ENCODE measurements at places on chromosomes 11 and 22. TPM values are rescaled to one million over a fixed set of nuclear protein-coding genes. Genes with fewer than 3 reads are reported as not detected.

- no peak overlapping the region for H3K27ac ChIP-seq
- no peaks in the 10 kb centered on the region for H3K4me1 ChIP-seq
- H3K4me3 ChIP-seq = no peak overlapping the region
- no peak for DNase-seq
- H3K27me3 ChIP-seq = no peaks in the 10 kb centered on the region
These were observed 38.3 kb upstream of the TFIP11 start for GRCh38 chr22:26550498-26551033.

OR4A16 gene
- not detected for total RNA-seq

DNA sequence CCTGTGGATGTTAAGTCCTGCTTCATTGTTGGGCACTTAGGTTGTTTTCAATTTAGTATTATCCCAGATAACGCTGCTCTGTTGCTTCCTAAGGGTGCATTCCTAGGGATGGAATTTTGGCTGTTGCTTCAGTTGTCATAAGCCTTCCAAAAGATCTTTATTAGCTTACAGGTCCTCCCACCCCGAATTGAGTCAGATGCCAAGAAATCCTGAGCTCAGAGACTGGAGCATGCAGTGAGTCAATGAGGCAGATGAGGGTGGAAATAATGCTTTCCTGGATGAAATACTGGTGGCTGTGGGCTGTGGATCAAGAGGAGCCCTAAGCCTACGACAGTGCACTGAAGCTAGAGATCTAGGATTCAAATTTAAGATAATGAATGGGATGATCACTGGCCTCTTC lies 10.7 kb upstream of the IL18BP start:
- peak overlapping the region; percentile 53 for H3K27ac ChIP-seq
- no peak overlapping the region for H3K4me3 ChIP-seq
- H3K27me3 ChIP-seq = no peaks in the 10 kb centered on the region
- H3K36me3 ChIP-seq = no peaks in the 10 kb centered on the region
- H3K4me1 ChIP-seq = no peaks in the 10 kb centered on the region

DNA sequence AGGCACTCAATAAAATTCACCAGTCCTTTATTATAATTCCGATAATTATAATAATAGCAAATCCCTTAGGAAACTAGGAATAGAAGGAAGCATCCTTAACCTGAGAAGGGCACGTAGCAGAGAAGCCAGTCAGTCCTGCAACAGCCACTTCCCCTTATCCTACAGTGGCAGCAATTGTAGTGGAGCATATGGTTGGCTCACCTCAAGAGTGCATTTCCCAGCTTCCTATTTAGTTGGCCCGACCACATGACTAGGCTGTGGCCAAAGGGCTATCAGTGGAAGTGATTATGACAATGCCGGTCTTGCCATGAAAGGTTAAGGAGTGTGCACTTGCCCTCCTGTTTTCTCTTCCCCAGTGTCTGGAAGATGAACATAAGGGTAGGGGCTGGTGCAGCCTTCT lies 27.0 kb downstream of the TESMIN start:
- no peak for DNase-seq
- H3K4me3 ChIP-seq = no peak overlapping the region
- H3K4me1 ChIP-seq = no peaks in the 10 kb centered on the region
- no peaks in the 10 kb centered on the region for H3K36me3 ChIP-seq

MYOD1 gene
- total RNA-seq = not detected

- H3K27me3 ChIP-seq = no peaks in the 10 kb centered on the region
- DNase-seq = peak; percentile 25
- no peak overlapping the region for H3K27ac ChIP-seq
- H3K4me3 ChIP-seq = no peak overlapping the region
- H3K36me3 ChIP-seq = no peaks in the 10 kb centered on the region
- no peaks in the 10 kb centered on the region for H3K4me1 ChIP-seq
These were observed 118.1 kb downstream of the MPPED1 start for GRCh38 chr22:43529934-43530333.

DNA sequence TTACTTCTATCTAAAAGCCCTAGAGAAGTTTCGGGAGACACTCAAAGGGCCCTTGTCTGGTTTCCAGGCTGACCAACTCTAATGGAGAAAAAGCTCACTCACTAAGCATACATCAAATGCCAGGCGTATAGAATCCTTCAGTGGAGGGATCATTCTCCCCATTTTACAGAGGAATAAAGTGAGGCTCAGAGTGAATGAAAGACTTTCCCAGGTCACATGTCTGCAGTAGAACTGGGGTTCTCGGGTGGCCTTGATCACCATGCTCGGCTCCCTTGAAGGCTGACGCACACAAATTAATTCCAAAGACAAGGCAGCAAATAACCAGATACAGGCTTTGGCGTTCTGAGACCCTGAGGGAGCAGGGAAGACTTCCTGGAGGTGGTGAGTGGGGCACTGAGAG lies 60.0 kb downstream of the THAP12 start:
- H3K27me3 ChIP-seq = peaks cover 25% of the 10 kb centered on the region
- H3K36me3 ChIP-seq = no peaks in the 10 kb centered on the region
- H3K27ac ChIP-seq = no peak overlapping the region
- H3K4me1 ChIP-seq = no peaks in the 10 kb centered on the region
- no peak overlapping the region for H3K4me3 ChIP-seq

DNA sequence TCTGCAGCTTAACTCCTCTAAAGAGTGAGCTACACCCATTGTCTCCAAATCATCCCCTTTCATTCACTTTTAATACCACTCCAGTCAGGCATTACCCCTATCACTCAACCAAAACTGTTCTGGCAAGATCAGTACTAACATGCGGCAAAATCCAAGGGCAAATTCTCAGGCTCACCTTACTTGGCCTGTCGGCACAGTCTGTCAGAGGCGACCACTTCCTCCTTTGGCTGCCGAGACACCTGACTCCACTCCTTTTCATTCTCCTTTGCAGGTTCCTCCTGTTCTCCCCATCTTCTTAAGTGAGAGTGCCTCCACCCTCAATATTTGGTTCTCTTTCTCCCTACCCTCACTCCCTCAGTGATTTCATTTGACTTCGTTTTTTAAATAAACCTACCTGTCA lies 4.2 kb downstream of the C11orf91 start:
- H3K36me3 ChIP-seq = no peaks in the 10 kb centered on the region
- peaks cover 27% of the 10 kb centered on the region for H3K4me1 ChIP-seq
- H3K27ac ChIP-seq = peak overlapping the region; percentile 91

EIF4G2 gene
- total RNA-seq = 456 TPM

GRCh38 chr11:128357073-128357472 lies 230.3 kb downstream of the ETS1 start:
- no peak overlapping the region for H3K4me3 ChIP-seq
- H3K36me3 ChIP-seq = no peaks in the 10 kb centered on the region
- DNase-seq = no peak
- H3K27ac ChIP-seq = no peak overlapping the region

GRCh38 chr11:521177-521688 lies 14.1 kb downstream of the HRAS start:
- no peak for DNase-seq
- H3K36me3 ChIP-seq = no peaks in the 10 kb centered on the region
- H3K27ac ChIP-seq = no peak overlapping the region
- H3K27me3 ChIP-seq = no peaks in the 10 kb centered on the region
- H3K4me1 ChIP-seq = no peaks in the 10 kb centered on the region

DNA sequence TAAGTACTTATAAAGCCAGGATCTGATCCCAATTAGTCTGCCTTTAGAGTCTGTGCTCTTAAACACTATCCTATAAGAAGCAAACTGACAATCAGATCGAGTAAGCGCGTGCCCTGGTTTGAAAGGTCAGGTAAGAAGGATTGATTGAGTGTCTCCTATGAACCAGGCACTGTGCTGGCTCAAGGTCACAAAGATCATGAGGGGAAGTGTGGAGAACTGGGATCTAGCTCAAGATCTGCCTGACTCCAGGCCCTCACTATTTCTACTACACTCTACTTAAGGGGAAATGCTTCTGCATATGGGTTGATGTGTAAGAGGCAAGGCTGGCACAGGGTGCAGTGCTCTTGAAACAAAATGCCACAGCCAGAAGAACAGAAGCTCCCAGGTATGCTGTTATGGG lies 77.0 kb downstream of the ME3 start:
- H3K27me3 ChIP-seq = no peaks in the 10 kb centered on the region
- H3K4me1 ChIP-seq = no peaks in the 10 kb centered on the region
- peak overlapping the region; percentile 13 for H3K27ac ChIP-seq
- DNase-seq = no peak
- no peaks in the 10 kb centered on the region for H3K36me3 ChIP-seq

DNA sequence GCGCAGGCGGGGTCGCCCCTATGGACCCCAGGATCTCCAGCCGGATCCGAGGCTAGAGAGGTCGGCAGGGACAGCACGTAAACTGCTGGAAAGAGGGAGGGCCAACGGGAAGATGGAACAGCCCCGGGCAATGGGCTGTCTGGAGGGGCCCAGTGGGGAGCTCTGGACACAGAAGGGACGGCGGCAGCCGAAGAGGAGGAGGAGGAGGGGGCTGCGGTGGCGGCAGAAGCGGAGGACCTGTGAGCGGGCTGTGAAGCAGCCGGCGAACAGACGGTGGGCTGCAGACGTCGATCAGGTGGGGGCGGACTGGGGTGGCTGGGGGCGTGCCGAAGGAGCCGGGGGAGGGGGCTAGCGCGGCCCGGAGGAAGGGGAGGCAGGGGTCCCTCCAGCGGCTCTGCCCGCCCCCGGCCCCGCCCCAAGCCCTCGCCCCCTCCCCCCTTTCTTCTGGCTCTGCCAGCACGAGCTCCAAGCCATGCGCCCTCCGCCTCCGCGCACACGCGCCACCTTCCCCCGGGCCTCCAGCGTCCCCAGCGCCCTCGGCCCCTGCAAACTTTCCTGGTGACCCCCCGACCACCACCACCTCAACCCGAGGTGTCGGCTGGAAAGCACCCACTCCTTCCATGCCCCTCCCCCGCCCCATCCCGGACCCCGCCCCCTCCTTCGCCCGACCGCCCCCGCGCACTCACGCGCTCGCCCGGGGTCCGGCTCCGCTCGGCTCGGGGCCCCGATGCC lies 432 bp downstream of the TNKS1BP1 start:
- no peak for DNase-seq
- no peaks in the 10 kb centered on the region for H3K27me3 ChIP-seq
- peak overlapping the region; percentile 98 for H3K27ac ChIP-seq
- peak overlapping the region; percentile 91 for H3K4me3 ChIP-seq
- peaks cover 13% of the 10 kb centered on the region for H3K4me1 ChIP-seq

DGCR6L gene
- 58.3 TPM for total RNA-seq

DNA sequence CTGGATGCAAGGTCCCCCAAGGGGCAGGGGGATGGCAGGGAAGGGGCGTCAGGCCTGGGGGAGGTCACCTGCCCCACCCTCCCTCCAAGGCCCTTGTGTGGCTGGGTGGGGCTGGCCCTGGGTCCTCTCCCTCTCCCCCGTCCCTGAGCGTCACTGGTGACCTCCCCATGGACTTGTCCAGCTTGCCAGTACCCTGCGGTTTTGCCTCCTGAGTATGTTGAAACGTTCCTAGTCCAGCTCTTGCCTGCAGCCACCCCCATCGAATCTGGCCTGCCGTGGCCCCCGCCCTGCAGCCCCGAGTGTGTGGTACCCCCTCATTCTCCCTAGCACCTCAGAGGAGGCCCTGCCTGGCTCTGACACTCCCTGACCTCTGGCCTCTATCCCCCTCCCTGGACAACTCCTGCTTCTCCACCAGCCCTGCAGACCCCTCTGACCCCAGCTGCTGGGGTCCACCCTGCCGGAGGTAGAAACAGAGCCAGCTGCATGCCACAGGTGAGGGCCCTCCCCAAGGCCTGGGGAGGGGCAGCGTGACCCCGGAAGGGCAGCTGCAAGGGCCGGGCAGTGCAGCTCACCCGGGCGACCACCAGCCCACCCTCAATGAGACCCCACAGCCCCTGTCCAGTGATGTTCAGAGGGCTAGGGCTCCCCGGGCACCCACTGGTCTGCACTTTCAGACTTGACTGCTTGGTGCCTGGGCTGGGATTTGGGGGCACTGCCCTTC lies 4.1 kb upstream of the MUC6 start:
- peak overlapping the region; percentile 51 for H3K27ac ChIP-seq
- no peak for DNase-seq
- no peak overlapping the region for H3K4me3 ChIP-seq
- H3K27me3 ChIP-seq = peaks cover 45% of the 10 kb centered on the region

DNA sequence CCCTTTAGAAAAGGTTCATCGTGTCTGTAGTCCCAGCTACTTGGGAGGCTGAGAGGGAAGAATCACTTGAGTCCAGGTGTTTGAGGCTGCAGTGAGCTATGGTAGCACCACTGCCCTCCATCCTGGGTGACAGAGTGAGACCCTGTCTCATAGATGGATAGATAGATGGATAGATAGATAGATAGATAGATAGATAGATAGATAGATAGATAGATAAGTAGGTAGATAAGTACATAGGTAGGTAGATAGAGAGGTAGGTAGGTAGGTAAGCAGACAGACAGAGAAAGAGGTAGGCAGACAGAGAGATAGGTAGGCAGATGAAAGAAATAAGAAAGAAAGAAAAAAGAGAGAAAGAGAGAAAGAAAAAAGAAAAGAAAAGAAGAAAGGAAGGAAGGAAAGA lies 156.4 kb downstream of the GRIK4 start:
- H3K27me3 ChIP-seq = peaks cover 7% of the 10 kb centered on the region
- H3K4me3 ChIP-seq = no peak overlapping the region
- no peak overlapping the region for H3K27ac ChIP-seq

DNA sequence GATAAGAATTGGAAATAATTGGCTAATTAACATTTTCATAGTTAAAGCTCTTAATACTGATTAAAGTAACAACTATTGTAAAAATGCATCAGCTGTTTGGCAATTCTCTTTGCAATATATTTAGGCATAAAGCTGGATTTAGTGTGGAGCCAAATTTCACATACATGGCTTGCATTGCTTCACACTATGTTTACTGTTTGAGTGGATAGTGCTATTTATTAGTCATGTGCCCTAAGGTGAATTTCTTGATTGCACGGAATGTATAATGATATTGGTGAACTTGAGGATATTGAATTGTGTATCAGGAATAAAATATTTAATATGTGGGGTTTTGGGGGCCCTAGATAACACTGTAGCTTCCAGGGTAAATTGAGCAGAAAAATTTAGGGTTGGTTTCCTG lies 100.9 kb downstream of the AASDHPPT start:
- H3K4me1 ChIP-seq = no peaks in the 10 kb centered on the region
- H3K36me3 ChIP-seq = no peaks in the 10 kb centered on the region
- H3K4me3 ChIP-seq = no peak overlapping the region
- DNase-seq = no peak

CCDC116 gene
- total RNA-seq = 0.15 TPM

DNA sequence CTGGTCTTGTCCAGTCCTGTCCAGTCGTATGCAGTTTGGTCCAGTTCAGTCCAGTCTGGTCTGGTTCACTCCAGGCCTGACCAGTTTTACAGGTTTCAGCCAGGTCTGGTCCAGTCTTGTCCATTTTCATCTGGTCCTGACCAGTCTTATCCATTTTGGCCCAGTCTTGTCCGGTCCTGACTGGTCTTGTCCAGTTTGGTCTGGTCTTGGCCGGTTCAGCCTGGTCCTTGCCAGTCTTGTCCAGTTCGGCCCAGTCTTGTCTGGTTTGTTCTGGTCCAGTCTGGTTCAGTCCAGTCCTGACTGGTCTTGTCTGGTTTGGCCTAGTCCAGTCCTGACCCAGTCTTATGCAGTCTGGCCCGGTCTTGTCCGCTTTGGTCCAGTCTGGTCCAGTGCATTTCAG lies 380.2 kb downstream of the OR4C45 start:
- DNase-seq = no peak
- H3K27me3 ChIP-seq = no peaks in the 10 kb centered on the region
- H3K4me1 ChIP-seq = no peaks in the 10 kb centered on the region
- H3K36me3 ChIP-seq = no peaks in the 10 kb centered on the region

GRCh38 chr22:49992921-49993648 lies 19.5 kb downstream of the IL17REL start:
- DNase-seq = peak; percentile 34
- H3K4me1 ChIP-seq = no peaks in the 10 kb centered on the region
- H3K4me3 ChIP-seq = no peak overlapping the region
- no peaks in the 10 kb centered on the region for H3K27me3 ChIP-seq
- no peak overlapping the region for H3K27ac ChIP-seq

GRCh38 chr11:98536023-98536422 lies 484.7 kb upstream of the CNTN5 start:
- H3K4me1 ChIP-seq = no peaks in the 10 kb centered on the region
- no peaks in the 10 kb centered on the region for H3K27me3 ChIP-seq
- no peak overlapping the region for H3K4me3 ChIP-seq
- no peaks in the 10 kb centered on the region for H3K36me3 ChIP-seq
- no peak for DNase-seq

Data from breast epithelium (tissue), 4 donors.